ENCODE measurements at places on chromosomes 16 and 17. TPM values are rescaled to one million over a fixed set of nuclear protein-coding genes. Genes with fewer than 3 reads are reported as not detected.

Gene CCL1
- not detected for total RNA-seq

Gene MIEN1
- 14.7 TPM for total RNA-seq

Gene VTN
- 0.09 TPM for total RNA-seq

Gene CA4
- total RNA-seq, result not detected

Gene PPY
- not detected for total RNA-seq

Gene SRCIN1
- not detected for total RNA-seq

Gene ZFP1
- 5.2 TPM for total RNA-seq

Gene PROCA1
- total RNA-seq, result 1.6 TPM

Gene MT1M
- 3.9 TPM for total RNA-seq

Gene ZFPM1
- 1.9 TPM for total RNA-seq

Gene CASKIN1
- total RNA-seq, result 0.16 TPM

Gene EVI2A
- 2.4 TPM for total RNA-seq

Gene HAPSTR1
- 45.7 TPM for total RNA-seq

Gene ADPRM
- 11.8 TPM for total RNA-seq

Gene SUZ12
- 14.5 TPM for total RNA-seq

Gene LGALS9
- total RNA-seq, result 0.60 TPM

Gene ZNF597
- total RNA-seq, result 1.3 TPM

Gene KCNH6
- total RNA-seq, result not detected

Gene COPS3
- 67.0 TPM for total RNA-seq

Gene RHBDF1
- total RNA-seq, result 46.5 TPM

Gene APOH
- not detected for total RNA-seq

Gene KRT12
- total RNA-seq, result not detected

Gene UNKL
- 5.2 TPM for total RNA-seq

Gene CCL7
- total RNA-seq, result not detected

Gene FNDC8
- not detected for total RNA-seq

Gene KRTAP2-2
- not detected for total RNA-seq

Gene PRAC2
- not detected for total RNA-seq

Gene ZNF205
- 12.1 TPM for total RNA-seq

Gene SLFN5
- total RNA-seq, result 78.2 TPM

Gene HCRT
- not detected for total RNA-seq

Gene NT5M
- 1.1 TPM for total RNA-seq

Gene PRSS53
- 1.4 TPM for total RNA-seq

Gene ANKRD40CL
- total RNA-seq, result not detected

Gene BAHCC1
- total RNA-seq, result 5.1 TPM

Gene KRTAP4-6
- total RNA-seq, result not detected

Gene OTOP3
- not detected for total RNA-seq

Gene ALOX15
- not detected for total RNA-seq
